Stimulated activated CD4-positive, alpha-beta T cell treated with anti-CD3 and anti-CD28 coated beads, Interleukin-2, amount 100 ng/mL, for 48 hours (primary cell): ENCODE measurements at places on chromosomes 6 and 20.

DNA sequence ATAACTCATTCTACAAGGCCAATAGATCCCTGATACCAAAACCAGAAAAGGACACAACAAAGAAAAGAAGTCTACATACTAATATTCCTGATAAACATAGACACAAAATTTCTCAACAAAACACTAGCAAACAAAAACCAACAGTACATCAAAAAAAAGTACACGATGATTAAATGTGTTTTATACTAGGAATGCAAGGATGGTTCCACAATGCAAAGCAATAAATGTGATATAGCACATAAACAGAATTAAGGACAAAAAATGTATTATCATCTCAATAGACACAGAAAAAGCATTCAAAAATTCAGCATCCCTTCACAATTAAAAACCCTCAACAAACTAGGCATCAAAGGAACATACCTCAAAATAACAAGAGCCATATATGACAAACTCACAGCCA lies 23.2 kb downstream of the TREM1 start:
- DNase-seq, result no peak

- DNase-seq, result peak; percentile 19
These were observed 160.1 kb downstream of the C6orf58 start for GRCh38 chr6:127737009-127737486.

DNA sequence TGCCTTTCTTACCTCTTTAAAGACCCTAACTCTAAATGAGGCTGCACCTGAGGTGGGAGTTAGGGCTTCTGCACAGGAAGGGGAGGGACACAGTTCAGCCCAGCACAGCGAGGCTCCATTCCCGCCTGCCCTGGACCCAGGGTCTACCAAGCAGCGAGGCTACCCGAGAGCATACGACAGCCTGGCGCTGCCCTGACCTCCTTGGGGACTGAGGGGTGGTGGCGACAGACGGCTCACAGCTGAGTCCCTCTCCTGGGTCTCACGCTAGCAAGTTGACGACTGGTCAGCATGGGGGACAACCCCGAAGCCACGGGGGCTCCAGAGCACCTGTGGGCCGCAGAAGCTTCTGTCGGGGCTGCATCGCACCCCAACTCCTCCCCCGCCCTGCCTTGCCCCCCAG lies 24.4 kb downstream of the SLC17A9 start:
- no peak for DNase-seq

DNA sequence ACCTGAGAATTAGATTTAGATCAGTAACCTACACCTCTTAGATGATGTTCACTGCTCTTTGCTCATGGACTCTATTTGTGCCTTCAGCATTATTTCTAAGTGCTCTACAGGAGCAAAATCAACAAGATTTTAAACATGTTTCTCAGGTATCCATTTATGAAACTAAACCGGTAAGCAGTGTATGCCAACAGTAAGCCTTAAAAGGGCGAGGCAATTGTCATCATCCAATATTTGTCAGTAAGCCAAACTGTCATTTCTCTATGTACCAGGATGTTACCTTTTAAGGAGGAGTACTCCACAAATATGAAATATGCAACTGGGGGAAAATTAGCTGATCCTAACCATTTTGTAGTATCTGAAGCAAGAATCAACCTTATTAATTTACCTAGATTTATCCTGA lies 69.6 kb upstream of the ZNF184 start:
- DNase-seq, result no peak

DNA sequence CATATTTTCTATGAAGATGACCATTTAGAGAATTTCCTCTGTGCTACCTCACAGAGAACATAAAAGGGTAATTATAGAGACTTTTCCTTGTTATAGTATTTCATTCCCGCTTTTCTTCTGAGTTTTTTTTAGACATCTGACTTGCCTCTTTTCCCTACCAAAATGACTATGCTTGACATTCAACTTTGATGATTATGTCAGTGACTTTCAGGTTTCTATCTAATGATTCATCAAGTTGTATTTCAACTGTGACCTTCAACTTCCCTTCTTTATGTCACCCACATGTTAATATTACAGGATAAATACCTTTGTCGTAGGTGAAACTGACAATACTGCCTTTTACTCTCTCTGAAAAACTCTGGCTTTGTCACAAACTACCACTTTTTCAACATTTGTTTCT lies 95.3 kb downstream of the MLIP start:
- DNase-seq, result no peak
